ENCODE measurements at places on chromosomes 6 and 20. TPM values are rescaled to one million over a fixed set of nuclear protein-coding genes. Genes with fewer than 3 reads are reported as not detected.

FRK gene
- 2.9 TPM for polyA plus RNA-seq

GRCh38 chr6:139824864-139825263 is 450.4 kb upstream of the CITED2 start:
- no peak overlapping the region for H3K4me3 ChIP-seq
- no peaks in the 10 kb centered on the region for H3K27me3 ChIP-seq
- no peaks in the 10 kb centered on the region for H3K36me3 ChIP-seq
- H3K4me1 ChIP-seq, result no peaks in the 10 kb centered on the region
- H3K27ac ChIP-seq, result no peak overlapping the region
- DNase-seq, result no peak

GRCh38 chr20:45173522-45173921 is 1.2 kb upstream of the PI3 start:
- peak overlapping the region; percentile 90 for H3K27ac ChIP-seq
- peaks cover 2% of the 10 kb centered on the region for H3K4me1 ChIP-seq
- H3K36me3 ChIP-seq, result no peaks in the 10 kb centered on the region
- H3K27me3 ChIP-seq, result no peaks in the 10 kb centered on the region

- H3K4me3 ChIP-seq, result no peak overlapping the region
- no peak overlapping the region for H3K27ac ChIP-seq
- no peaks in the 10 kb centered on the region for H3K4me1 ChIP-seq
- H3K27me3 ChIP-seq, result no peaks in the 10 kb centered on the region
Measured at GRCh38 chr20:37053230-37053950, 42.4 kb downstream of the RBL1 start.

LY6G6C gene
- not detected for polyA plus RNA-seq

PRPH2 gene
- not detected for polyA plus RNA-seq

- H3K27me3 ChIP-seq, result no peaks in the 10 kb centered on the region
- no peak overlapping the region for H3K4me3 ChIP-seq
- H3K27ac ChIP-seq, result no peak overlapping the region
- no peaks in the 10 kb centered on the region for H3K4me1 ChIP-seq
- no peaks in the 10 kb centered on the region for H3K36me3 ChIP-seq
Measured at GRCh38 chr6:102356170-102356569, 962.7 kb downstream of the GRIK2 start.

C20orf96 gene
- polyA plus RNA-seq, result 3.5 TPM

KHDC1L gene
- not detected for polyA plus RNA-seq

DNA sequence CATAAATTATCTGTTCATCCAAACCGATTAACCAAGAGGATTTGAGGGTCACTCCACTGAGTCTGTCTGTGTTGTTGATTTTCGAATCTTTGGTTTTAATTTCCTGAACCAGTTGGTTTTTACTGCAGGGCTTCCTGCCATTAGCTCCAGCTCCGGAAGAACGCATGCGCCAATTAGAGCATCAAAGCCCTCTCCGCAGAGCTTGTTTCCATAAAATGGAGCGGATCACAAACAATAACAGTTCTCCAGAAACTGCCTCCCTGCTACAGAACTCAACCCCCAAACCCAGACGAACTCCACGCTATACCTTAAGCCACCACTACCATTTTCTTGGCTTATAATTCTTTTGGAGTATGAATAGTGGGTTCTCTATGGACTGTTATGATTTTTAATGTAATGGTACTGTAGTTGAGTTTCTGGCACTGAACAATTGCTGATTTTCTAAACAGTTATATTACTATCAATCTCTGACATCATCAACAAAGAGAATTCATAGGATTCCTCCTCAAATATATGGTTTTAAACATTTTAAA is 13.8 kb downstream of the TFAP2A start:
- no peak overlapping the region for H3K4me3 ChIP-seq
- H3K27ac ChIP-seq, result no peak overlapping the region
- no peaks in the 10 kb centered on the region for H3K36me3 ChIP-seq
- no peaks in the 10 kb centered on the region for H3K4me1 ChIP-seq

- H3K4me3 ChIP-seq, result peak overlapping the region; percentile 74
- no peak for DNase-seq
- H3K36me3 ChIP-seq, result no peaks in the 10 kb centered on the region
- no peaks in the 10 kb centered on the region for H3K27me3 ChIP-seq
- H3K27ac ChIP-seq, result peak overlapping the region; percentile 96
Measured at GRCh38 chr6:20211941-20212391, 303 bp downstream of the MBOAT1 start.

- H3K27me3 ChIP-seq, result no peaks in the 10 kb centered on the region
- DNase-seq, result no peak
- H3K4me3 ChIP-seq, result no peak overlapping the region
- no peaks in the 10 kb centered on the region for H3K4me1 ChIP-seq
- peaks cover 7% of the 10 kb centered on the region for H3K36me3 ChIP-seq
Measured at GRCh38 chr20:13061381-13061780, 52.6 kb downstream of the SPTLC3 start.

DNA sequence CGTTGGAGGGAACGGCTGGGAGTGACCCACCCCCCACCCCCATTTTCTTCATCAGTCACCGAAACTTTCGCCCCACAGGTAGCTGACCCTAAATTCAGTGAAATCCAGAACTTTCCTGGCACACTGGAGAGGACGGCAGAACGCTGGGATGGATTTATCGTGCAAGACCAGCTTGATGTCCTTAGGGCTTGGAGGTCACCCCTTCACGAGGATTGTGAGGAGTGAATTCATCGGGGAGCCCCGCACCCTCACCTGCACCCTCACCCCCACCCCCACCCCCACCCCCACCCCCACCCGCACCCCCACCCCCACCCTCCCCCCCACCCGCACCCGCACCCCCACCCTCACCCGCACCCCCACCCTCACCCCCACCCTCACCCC is 13.3 kb upstream of the TCFL5 start:
- no peak overlapping the region for H3K27ac ChIP-seq
- no peak for DNase-seq
- H3K4me1 ChIP-seq, result peaks cover 20% of the 10 kb centered on the region
- no peaks in the 10 kb centered on the region for H3K36me3 ChIP-seq

DNA sequence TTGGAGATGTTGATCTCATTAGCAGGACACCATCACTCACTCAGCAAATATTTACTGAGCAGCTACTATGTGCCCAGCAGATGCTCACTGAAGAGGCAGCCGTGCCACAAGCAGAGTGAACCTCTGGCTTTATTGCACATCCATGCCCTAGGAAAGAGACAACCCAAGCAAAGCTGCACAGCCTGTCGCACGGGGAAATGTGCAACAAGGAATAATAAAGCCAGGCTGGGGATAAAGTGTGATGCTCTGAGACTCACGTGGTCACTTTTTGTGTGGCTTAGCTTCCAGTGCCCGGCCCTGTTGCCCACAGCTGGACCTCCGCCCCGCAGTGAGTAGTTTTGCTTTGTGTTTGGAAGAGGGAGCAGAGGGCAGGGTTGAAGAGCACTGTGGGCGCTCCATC is 130.4 kb upstream of the CDH4 start:
- no peak overlapping the region for H3K27ac ChIP-seq
- no peak for DNase-seq
- no peaks in the 10 kb centered on the region for H3K27me3 ChIP-seq

DEFB124 gene
- polyA plus RNA-seq, result not detected

DNA sequence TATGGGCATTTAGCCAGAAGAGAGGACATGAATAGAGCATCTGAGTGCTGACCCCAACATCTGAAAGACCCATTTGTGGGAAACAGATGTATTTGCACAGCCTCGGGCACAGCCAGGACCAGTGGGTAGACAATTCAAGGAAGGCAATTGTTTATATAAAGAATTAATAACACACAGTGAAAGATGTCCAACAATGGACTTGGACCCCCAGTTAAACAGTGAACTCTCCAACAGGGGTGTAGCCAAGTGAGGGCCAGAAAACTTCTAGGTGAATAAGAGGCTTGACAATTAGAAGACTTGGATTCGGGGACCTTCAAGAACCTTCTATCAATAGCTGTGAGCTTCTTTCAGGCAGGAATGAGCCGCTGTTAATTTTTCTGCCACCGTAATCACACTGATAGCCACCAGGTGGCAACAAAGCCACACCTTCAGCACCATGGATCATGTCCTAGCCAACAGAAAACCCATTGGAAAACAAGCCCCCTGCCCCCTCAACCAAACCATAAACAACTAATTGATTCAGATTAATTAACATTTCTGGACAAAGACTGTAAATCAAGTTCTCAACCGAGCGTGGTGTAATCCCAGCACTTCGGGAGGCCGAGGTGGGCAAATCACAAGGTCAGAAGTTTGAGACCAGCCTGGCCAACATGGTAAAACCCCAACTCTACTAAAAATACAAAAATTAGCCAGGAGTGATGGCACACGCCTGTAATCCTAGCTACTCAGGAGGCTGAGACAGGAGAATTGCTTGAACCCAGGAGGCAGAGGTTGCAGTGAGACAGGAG is 8.8 kb upstream of the SRSF6 start:
- no peak overlapping the region for H3K4me3 ChIP-seq
- H3K27ac ChIP-seq, result no peak overlapping the region
- peaks cover 4% of the 10 kb centered on the region for H3K27me3 ChIP-seq
- peak; percentile 51 for DNase-seq
- no peaks in the 10 kb centered on the region for H3K36me3 ChIP-seq
- H3K4me1 ChIP-seq, result no peaks in the 10 kb centered on the region

KCNS1 gene
- polyA plus RNA-seq, result 1.0 TPM

- DNase-seq, result no peak
- no peak overlapping the region for H3K4me3 ChIP-seq
- peaks cover 4% of the 10 kb centered on the region for H3K27me3 ChIP-seq
- H3K36me3 ChIP-seq, result no peaks in the 10 kb centered on the region
- no peak overlapping the region for H3K27ac ChIP-seq
- H3K4me1 ChIP-seq, result no peaks in the 10 kb centered on the region
Measured at GRCh38 chr6:168293636-168294530, 25.7 kb downstream of the DACT2 start.

GCNT2 gene
- polyA plus RNA-seq, result 39.3 TPM

OSER1 gene
- polyA plus RNA-seq, result 57.8 TPM

GRCh38 chr6:69820438-69820837 is 23.6 kb upstream of the LMBRD1 start:
- H3K36me3 ChIP-seq, result no peaks in the 10 kb centered on the region
- H3K27ac ChIP-seq, result no peak overlapping the region
- DNase-seq, result no peak
- H3K4me3 ChIP-seq, result no peak overlapping the region

KIF25 gene
- polyA plus RNA-seq, result not detected

RIPOR2 gene
- 1.6 TPM for polyA plus RNA-seq

NKAPL gene
- polyA plus RNA-seq, result 0.90 TPM

ATXN1 gene
- polyA plus RNA-seq, result 4.6 TPM

GRCh38 chr6:32148289-32149091 is 3.2 kb downstream of the PRRT1 start:
- H3K36me3 ChIP-seq, result peaks cover 5% of the 10 kb centered on the region
- H3K27me3 ChIP-seq, result peaks cover 19% of the 10 kb centered on the region
- no peak overlapping the region for H3K27ac ChIP-seq

SLC2A10 gene
- polyA plus RNA-seq, result 3.7 TPM

GRCh38 chr6:10078581-10078980 is 336.3 kb downstream of the TFAP2A start:
- no peaks in the 10 kb centered on the region for H3K36me3 ChIP-seq
- H3K27me3 ChIP-seq, result no peaks in the 10 kb centered on the region
- no peak overlapping the region for H3K4me3 ChIP-seq
- no peak overlapping the region for H3K27ac ChIP-seq
- H3K4me1 ChIP-seq, result no peaks in the 10 kb centered on the region
- no peak for DNase-seq

Data from small intestine (tissue), 16 donors.